ENCODE measurements at places on chromosomes 1 and 21.

GRCh38 chr1:46136711-46137110 lies 4.3 kb upstream of the PIK3R3 start:
- no peak for DNase-seq

DNA sequence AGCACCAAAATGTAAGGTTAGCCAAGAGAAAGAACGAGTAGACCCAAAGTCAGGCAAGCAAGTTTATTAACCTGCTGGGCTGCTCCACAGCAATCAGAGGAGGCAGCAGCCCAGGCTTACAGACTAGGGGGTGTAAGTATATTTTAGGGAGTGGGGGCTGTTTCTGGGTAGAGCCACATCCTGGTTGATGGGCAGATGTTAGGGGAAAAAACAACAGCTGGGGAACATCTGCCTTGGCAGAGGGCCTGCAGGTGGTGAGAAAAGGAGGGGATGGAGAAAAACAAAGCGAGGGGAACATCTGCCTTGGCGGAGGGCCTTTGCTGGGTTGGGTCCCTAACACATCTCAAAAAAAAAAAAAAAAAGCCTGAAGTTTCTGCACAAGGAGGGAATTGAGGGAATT lies 9.7 kb upstream of the ZBTB48 start:
- no peak for DNase-seq

GRCh38 chr1:244968881-244969280 lies 104.5 kb upstream of the HNRNPU start:
- DNase-seq = no peak

- no peak for DNase-seq
Measured at GRCh38 chr1:178028841-178029481, 59.1 kb upstream of the SEC16B start.

DNA sequence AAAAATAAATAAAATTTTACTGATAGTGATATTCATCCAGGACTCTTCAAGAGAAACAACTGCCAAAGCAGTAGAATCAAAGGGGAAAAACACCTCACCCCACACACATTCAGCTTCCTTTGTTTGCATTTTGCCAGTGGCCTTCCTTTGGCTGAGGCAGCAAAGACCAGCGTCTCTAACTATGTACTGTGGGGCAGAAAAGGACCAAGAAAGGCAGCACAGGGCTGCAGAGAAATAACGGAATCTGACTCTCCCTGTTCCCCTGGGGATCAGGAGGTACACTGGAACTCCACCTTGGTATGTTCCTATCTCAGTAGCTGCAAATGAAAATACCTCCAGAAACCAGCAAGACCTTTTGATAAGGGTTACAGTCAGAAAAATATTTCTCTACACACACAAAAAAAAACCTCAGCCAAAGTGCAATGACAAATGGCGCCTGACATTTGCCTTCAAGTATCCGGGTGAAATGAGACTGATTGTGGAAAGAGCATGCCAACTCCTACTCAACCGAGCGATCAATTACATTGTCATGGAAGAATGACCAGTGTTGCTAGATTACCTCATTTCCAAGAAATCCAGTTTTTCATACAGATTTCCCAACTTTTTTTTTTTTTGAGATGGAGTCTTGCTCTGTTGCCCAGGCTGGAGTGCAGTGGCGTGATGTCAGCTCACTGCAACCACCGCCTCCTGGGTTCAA lies 50.9 kb downstream of the TARBP1 start:
- no peak for DNase-seq

GRCh38 chr1:225374996-225375395 lies 52.8 kb downstream of the LBR start:
- DNase-seq = no peak

DNA sequence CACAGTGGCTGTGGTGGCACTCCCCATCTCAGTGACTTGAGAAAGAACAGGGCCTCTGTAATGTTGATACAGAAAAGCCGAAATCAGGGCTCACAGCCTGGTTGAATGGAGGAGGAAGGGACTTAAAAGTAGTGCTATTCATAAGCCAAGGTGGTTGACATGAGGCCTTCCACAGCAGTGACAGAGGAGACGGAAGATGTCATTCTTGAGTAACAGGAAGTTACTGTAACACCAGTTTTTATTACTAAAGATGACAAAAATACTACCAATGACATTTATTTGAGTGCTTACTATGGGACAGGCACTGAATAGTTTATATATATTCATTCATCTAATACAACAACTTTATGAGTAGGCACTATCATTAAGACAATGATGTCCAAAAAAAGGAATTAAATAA lies 52.8 kb upstream of the GNG12 start:
- DNase-seq = no peak

DNA sequence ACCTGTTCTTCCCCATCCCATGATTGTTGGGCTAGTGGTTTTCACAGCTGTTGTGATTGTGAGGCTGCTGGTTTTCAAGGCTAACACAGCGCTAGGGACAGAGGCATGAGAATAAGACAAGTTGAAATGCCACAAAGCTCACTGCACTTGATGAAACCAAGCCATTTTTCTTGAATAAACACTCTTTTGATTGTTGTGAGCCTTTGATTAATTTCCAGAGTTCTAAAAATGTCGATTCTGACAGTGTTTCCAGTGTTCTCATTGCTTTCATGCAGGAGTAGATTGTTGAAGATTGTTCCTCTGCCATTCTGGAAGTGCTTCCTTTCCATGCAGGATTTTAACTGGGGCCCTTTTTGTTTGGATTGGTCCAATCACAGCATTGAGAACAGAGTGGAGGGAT lies 134.9 kb upstream of the GRIK3 start:
- no peak for DNase-seq

- DNase-seq = no peak
Measured at GRCh38 chr1:212415107-212415841, 588 bp upstream of the PACC1 start.

DNA sequence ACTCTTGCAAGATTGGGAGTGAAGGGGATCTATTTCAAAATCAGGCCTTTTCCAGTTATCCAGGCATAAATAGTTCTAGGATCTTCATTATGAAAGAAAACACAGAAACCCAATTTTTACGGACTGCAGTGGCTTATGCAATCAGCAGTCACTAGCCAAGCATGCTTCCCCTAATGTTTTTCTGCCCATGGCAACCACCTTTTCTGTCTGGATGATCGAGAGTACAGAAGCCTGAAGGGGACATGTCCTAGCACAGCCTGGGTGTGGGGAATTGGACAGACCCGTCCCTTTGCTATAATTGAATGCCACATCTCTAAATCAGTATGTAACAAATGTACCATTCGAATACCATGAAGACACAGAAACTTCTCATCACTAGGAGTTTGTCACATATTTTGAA lies 29.8 kb upstream of the NCAM2 start:
- no peak for DNase-seq

- no peak for DNase-seq
Measured at GRCh38 chr1:217369996-217370551, 260.8 kb downstream of the GPATCH2 start.

GRCh38 chr1:12629985-12630760 lies 12.2 kb upstream of the DHRS3 start:
- DNase-seq = no peak

GRCh38 chr1:175479521-175480342 lies 263.7 kb downstream of the TNR start:
- no peak for DNase-seq

GRCh38 chr1:216553040-216553439 lies 129.8 kb upstream of the USH2A start:
- no peak for DNase-seq

- no peak for DNase-seq
Measured at GRCh38 chr1:160581961-160582360, 2.7 kb upstream of the CD84 start.

DNA sequence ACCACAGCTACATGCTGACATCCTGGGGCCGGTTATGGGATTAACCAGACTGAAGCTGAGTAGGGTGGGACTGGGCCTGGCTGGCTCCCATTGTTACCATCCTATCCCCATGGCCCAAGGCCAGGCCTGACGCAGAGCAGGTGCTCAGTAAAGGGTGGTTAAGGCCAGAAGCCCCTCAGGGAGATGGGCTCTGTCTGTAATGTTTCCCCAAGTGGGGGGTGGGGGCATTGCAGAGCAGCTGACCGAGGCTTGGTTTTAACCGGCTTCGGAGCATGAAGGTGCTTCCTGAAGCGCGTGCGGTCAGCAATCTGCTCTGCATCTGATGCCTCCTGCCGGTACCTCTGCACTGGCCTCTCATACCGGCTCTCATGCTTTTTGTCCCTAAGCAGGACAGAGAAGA lies 83.4 kb upstream of the ACTL8 start:
- no peak for DNase-seq

DNA sequence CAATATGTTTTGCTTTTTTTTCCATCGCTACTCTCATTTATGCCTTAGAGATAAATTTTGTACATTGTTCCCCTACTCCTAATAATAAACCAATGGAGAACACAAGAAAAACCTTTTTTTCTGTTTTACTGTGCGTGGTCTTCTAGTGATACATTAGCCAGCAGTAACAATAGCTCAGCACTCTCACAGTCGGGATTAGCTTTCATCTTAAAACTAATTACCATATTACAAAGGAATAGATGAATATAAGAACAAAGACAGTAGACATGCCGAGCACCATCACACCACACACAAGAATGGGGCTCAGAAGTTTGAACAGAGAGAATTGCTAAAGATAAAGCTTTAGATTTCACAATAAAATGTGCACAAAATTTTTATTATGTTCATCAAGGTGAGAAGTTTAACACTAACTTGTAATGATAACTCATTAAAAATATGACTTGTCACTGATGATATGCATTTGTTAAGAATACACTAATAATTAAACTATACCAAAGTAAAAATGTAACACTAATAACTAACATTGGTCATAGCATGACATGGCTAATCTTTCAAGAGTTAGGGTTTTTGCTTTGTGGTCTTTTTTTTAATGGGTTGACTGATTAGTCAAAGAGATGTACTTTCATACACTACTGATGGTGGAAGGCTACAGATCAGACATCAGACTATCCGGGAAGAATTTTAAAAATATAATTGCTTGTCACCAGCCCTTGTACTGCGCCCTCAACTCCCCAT lies 61.8 kb downstream of the EXTL2 start:
- DNase-seq = no peak

GRCh38 chr1:70003211-70003908 lies 202.0 kb downstream of the LRRC40 start:
- no peak for DNase-seq
